ENCODE measurements at places on chromosomes 1 and 21.
A peak's percentile ranks its signal among the peaks of the same experiment; 100 is the strongest.

GRCh38 chr1:25430967-25431881 lies 527 bp downstream of the MACO1 start:
- peak; percentile 21 for DNase-seq

GRCh38 chr1:40239626-40240025 lies 8.1 kb upstream of the TMCO2 start:
- DNase-seq: no peak

GRCh38 chr1:7984811-7985210 lies 23.3 kb downstream of the PARK7 start:
- DNase-seq: no peak

GRCh38 chr1:230077011-230077410 lies 10.0 kb downstream of the GALNT2 start:
- DNase-seq: no peak

GRCh38 chr1:106515375-106515774 lies 541.1 kb upstream of the PRMT6 start:
- DNase-seq: no peak

- DNase-seq: no peak
Observed at GRCh38 chr1:236746785-236747184, 48.3 kb upstream of the MTR start.

DNA sequence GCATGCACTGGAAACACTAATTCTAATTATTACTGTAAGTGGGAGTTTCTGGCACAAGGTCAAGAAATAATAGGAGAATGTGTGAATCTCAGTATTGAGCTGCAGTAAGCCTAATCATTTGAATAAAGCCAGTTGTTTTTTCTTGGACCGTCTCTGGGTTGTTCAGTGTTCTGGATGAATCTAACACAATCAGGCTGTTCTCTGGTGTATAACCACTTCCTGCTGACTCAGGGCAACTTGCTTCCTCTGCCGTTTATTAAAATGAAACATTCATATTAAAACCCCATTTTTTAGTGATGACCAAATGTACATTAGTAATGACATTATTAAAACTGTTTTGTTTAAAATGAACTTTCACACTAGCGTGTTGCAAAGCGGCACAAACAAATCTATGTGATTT lies 273.1 kb upstream of the SNX7 start:
- peak; percentile 8 for DNase-seq
